Tibial nerve (tissue), 4 donors: ENCODE measurements at places on chromosomes 6 and 20.

DNA sequence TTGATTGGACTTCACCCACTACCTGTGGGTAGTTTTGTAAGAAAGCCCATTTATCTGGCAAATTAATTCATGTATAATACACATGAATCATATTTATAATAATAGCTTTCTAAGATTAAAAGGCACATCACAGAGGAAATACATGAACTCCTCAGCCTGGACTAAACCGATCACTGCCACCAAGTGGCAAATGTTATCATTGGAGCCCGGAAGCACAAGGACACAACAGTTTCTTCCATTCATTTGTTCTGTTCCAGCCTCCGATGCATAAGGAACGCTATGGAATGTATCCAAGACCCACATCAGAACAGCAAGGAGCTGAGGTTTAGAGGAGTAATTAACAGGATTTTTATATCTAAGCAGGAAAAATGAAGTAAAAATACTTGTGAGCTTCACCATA is 13.9 kb upstream of the IPCEF1 start:
- no peak for DNase-seq

DNA sequence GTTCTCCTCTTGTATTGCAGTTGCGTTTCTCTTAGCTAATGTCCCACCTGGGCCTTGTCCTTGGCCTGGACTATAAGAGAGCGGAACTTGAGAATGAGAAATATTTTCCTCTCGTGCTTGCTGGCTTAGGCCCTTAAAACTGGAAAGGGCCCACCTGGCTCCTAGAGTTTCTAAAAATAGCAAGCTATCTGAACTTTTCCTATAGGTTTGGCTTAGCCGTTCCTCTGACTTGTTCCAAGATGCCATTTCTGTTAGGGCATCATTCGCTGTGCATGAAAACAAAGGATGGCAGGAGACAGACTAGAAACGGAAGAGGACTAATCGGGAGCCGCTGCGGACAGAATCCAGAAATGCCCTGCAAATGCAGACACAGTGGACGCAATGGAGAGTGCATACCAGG is 4.5 kb downstream of the RIPOR3 start:
- DNase-seq: no peak

DNA sequence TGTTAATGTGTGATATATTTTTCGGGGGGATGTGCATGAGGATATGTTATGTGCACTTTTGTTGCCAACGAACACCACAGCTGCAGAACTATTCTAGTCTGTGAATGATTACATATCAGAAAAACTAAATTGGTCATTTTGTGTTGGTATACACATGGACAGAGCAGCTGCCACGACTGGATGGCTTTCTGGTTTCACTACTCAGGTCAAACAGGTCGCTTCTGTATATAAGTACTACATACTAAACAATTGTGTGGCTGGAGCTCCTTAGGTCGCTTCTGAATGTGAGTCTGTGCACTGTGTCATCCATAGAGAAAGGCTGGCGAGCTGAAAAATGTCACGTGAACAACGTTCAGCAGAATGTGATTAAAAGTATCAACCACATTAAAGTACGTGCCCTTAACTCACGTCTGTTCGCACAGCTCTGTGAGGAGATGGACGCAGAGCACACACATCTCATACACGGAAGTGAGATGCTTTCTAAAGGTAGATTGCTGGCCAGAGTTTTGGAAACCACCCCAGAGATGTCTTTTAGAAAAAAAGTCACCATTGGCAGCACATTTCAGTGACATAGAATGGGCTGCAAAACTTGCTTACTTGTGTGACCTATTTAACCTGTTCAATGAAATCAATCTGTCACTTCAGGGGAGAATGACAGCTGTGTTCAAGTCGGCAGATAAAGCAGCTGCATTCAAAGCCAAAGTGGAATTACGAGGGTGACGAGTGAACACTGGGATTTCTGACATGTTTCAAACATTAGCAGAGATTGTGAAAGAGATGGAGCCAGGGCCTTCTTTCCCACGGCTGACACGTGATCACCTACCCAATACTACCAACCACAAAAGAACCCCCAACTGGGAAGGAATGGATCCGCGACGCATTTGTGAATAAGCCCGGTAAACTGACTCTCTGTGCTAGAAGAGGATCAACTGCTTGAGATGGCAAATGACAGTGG is 176.6 kb downstream of the PDE10A start:
- DNase-seq: no peak

DNA sequence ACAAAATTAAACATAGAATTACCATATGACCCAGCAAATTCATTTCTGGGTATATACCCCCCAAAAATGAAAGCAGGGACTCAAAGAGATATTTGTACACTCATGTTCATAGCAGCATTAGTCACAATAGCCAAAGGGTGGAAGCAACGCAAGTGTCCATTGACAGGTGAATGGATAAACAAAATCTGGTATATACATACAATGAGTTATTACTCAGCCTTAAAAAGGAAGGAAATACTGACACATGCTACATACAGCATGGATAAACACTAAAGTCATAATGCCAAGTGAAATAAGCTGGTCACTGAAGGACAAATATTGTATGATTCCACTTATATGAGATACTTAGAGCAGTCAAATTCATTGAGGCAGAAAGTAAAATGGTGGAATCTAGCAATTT is 5.3 kb upstream of the STX11 start:
- no peak for DNase-seq

- DNase-seq: no peak
Observed at GRCh38 chr6:168815229-168815628, 374.2 kb downstream of the SMOC2 start.

- DNase-seq: no peak
Observed at GRCh38 chr6:109420751-109421150, 19.7 kb downstream of the PPIL6 start.

GRCh38 chr6:45196121-45196520 is 132.0 kb upstream of the RUNX2 start:
- DNase-seq: no peak

DNA sequence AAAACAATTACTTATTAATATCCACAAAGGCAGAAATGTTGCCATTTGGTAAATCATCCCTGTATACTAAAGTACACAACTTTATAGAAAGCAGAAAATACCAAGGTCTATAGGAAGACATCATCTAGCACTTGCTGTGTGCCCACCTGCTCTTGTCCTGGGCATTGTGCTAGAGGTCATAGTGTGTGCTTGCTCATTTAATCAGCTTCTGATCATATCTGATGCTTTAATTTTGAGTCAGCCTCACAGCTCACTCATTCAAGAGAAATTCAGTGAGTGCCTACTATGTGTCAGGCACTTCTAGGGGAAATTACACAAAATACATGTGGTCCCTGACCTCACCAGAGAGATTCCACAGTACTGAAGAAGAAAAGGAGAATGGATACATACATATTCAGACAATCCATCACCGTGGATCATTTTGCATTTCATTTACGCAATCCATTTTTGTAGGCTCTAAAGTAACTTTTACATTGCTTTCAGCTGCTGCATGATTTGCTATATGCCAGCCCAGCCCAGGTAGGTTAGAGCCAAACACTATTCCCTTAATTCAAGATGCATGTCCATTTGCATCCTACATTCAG is 167.9 kb upstream of the MCHR2 start:
- DNase-seq: no peak

- DNase-seq: no peak
Observed at GRCh38 chr6:79180052-79180451, 54.4 kb downstream of the HMGN3 start.

DNA sequence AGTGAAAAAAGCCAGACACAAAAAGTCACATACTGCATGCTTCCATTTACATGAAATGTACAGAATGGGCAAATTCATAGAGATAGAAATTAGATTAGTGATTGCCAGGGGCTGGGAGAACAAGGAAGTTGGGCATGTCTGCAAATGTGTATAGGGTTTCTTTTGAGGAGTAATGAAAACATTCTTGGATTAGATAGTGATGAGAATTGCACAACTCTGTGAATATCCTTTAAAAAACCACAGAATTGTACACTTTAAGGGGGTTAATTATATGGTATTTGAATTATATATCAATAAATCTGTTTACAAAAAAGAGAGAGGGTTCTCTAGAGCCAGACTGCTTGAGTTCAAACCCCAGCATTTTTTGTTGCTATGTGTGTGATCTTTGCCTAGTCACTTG is 188.1 kb downstream of the CDC5L start:
- no peak for DNase-seq

GRCh38 chr20:25045343-25045712 is 12.6 kb downstream of the ACSS1 start:
- DNase-seq: no peak

DNA sequence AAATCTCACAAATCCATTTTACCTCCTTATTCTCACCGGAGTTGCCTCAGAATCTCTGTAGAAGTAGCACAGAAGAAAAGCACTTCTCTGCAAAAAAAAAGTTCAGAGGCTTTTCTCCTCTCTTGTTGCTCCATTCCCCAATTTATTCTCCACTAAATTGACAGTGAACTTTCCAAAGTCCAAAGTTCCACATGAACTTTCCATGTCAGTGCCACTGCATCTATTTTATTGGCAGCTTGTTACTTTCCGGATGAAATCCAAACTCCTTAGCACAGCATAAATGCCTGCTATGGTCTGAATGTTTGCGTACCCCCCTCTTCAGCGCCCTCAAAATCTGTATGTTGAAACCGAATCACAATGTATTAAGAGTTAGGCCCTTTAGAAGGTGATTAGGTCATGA is 77.0 kb upstream of the MAP7 start:
- no peak for DNase-seq

GRCh38 chr20:47392721-47393073 is 36.2 kb upstream of the ZMYND8 start:
- DNase-seq: no peak

DNA sequence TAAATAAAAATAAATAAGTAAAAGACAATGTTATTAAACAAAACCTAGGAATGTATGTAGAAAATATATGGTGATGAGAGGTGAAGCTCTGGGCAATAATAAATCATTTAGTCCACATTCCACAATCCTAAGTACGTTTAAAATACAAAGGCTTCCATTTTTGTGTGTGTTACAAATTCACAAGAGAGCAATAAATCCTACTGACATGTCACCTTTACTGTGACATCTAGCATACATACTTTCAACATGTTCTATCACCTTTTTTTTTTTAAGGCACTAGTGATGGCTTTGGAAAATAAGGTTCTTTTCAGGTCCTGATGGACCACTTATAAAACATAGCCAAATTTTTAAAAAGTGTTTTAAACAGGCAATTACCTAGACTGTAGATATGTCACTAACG is 12.0 kb downstream of the REV3L start:
- DNase-seq: no peak

- DNase-seq: no peak
Observed at GRCh38 chr6:52251113-52251512, 6.8 kb upstream of the IL17F start.

DNA sequence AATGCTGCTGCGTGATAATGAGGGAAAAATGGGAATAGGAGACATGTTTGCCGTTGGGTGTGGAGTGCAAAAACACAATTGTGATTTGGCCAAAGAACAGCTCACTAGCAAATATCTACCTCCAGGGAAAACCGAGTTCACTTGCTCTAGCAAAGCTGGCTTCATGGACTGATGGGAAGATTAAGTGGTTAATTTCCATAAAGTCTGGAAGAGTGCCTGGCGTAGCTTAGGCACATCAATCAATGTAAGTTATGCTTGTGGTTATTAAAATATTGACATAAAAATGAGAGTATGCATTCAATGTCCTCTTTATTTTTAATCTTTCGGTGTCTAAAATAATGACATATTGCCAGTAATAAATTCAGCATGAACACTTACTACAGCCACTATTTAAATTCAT is 267.5 kb downstream of the SMOC2 start:
- DNase-seq: no peak

DNA sequence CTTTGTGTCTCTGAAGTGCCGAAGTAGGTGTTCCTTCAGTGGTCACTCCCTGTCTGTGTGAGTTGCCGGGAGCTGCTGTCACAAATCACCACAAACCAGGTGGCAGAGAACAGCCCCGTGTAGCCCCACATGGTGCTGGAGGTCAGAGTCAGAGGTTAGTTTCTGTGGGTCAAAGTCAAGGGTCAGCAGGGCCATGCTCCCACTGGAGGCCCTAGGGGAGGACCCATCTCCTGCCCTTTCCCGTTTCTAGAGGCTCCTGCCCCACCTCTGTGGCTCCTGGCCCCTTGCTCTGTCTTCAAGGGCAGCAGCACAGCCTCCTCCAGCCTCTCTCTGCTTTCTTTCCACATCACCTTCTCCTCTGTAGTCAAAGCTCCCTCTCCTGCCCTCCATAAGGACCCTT is 264.3 kb downstream of the TAF4 start:
- no peak for DNase-seq

DNA sequence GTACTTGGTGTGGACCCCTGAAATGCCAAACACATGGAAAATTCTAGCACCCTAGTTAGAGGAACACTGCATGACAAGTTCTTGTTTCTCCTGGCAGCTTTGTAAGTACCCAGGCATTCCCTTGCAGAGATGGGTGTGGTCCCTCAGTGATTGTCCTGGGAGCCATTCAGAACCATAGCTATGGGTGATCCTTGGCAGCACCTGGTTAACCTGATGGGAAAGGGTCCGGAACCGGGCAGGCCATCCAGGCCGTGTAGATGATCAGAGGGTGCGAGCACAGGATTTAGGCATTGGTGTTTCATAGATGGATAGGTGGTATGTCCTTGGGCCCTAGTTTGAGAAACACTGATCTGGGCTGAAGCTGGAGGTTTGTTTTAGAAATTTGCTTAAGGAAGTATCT is 95.8 kb downstream of the RPP40 start:
- DNase-seq: no peak

DNA sequence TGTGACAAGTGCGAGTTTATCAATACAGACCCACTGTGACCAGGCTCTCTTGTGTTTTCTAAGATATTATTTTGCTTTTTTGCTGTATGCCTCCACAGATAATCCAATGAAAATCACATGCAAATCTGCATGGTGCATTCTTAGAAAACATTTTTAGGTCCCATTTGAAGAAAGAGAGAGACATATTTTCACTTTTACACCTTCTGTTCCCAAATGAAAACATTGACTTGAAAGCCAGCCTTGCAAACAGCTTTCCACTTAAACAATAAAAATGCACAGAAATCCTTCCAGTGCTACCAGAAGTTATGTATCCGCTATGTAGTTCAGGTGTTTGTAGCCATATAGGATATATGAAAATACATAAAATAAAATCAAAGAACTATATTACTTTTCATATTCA is 618.0 kb downstream of the CDH26 start:
- no peak for DNase-seq

DNA sequence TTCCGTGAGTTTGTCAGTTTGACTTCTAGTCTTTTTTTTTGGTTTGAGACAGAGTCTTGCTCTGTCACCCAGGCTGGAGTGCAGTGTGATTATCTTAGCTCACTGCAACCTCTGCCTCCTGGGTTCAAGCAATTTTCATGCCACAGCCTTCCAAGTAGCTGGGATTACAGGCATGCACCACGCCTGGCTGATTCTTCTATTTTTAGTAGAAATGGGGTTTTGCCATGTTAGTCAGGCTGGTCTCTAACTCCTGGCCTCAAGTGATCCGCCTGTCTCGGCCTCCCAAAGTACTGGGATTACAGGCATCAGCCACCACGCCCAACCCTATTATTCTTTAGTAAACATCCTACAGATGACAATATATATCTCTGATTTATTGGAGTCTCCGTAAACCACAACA is 506.5 kb downstream of the PREX1 start:
- DNase-seq: no peak
